NCI-H2227 treated with DMSO at 0.1 percent for 48 hours (cell line): ENCODE measurements at places on chromosomes 6 and 20.

DNA sequence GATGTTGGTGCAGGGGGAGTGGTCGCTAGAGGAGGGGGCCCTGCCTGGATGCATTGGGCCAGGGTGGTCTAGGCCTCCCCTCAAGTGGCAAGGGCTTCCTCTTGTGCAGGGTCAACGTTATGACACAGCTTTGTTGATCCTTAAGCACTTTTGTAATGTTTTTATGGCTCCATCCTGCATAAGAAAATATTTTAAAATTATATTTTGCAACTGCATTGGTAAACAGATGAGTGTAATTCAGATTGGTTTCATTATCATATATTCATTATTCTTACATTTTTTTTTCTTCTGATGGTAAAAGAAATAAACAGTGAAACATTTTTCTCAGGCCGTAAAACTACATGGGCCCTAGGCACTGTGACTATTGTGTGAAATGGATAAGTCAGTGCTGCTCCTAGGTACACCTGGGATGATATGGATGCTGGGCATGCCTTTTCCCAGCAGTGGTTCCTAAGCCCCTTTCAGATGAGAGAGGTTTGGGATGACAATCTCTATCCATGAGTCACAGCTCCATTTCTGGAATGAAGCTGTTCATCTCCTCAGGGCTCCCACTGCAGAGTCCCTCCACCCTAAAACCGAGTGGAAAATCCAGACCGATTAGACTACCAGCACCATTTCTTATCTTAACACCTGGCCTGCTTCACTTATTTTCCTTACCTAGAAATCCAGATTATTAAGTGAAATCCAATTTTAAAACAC lies 5.8 kb upstream of the SIM1 start:
- DNase-seq, result no peak

- DNase-seq, result no peak
Measured at GRCh38 chr6:24501374-24501773, 6.6 kb downstream of the ALDH5A1 start.

- DNase-seq, result no peak
Measured at GRCh38 chr6:43120944-43121913, 45.1 kb downstream of the PTK7 start.

DNA sequence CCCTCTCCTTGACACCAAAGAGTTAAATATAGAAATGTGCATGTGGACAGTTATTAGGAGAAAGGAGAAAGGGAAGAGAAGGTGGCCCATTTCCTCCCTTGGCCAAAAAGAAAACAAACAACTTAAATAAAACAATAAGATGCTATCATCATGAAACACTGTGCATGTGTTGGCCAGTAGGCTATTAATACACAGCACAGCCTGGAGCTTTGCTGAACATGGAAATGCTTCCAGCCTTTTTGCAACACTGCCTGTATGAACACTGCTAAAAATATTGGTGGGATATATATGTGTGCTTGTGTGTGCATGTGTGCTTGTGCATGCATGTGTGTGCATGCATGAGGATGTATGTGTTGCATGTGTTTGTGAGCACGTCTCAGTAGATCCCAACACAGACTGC lies 100.4 kb downstream of the LY86 start:
- no peak for DNase-seq

DNA sequence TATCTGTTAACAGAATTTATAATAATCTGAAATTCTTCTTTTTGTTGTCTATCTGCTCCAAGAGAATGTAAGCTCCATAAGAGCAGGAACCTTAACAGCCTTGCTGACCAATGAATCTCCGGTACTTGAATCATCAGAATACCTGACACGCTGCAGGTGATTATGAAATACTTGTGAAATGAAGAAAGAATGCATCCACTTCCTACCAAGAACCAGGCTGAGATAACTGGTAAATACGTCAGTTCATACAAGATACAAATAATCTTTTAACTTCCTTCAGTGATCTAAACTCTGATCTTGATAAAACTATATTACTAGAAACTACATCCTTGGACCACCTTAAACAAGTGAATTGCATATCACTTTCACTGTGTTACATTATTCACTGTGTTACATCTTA lies 116.2 kb downstream of the MAP3K5 start:
- DNase-seq, result no peak
